ENCODE measurements at places on chromosomes 6 and 20. TPM values are rescaled to one million over a fixed set of nuclear protein-coding genes. Genes with fewer than 3 reads are reported as not detected.

The FKBP5 gene
- total RNA-seq: 137 TPM

The KCNQ5 gene
- 1.3 TPM for total RNA-seq

The CDH4 gene
- 6.0 TPM for total RNA-seq

The ADGRF4 gene
- total RNA-seq: 18.7 TPM

The RGS17 gene
- 5.8 TPM for total RNA-seq

The FKBP1C gene
- 2.1 TPM for total RNA-seq

The SSTR4 gene
- total RNA-seq: 0.86 TPM

The SALL4 gene
- 1.4 TPM for total RNA-seq

Data from A549 treated with AZD2906 at 1 μM for 4 hours (cell line).